Right lobe of liver (tissue), 6 donors: ENCODE measurements at places on chromosomes 2 and 18. TPM values are rescaled to one million over a fixed set of nuclear protein-coding genes. Genes with fewer than 3 reads are reported as not detected.

Gene GAL3ST2
- not detected for total RNA-seq

DNA sequence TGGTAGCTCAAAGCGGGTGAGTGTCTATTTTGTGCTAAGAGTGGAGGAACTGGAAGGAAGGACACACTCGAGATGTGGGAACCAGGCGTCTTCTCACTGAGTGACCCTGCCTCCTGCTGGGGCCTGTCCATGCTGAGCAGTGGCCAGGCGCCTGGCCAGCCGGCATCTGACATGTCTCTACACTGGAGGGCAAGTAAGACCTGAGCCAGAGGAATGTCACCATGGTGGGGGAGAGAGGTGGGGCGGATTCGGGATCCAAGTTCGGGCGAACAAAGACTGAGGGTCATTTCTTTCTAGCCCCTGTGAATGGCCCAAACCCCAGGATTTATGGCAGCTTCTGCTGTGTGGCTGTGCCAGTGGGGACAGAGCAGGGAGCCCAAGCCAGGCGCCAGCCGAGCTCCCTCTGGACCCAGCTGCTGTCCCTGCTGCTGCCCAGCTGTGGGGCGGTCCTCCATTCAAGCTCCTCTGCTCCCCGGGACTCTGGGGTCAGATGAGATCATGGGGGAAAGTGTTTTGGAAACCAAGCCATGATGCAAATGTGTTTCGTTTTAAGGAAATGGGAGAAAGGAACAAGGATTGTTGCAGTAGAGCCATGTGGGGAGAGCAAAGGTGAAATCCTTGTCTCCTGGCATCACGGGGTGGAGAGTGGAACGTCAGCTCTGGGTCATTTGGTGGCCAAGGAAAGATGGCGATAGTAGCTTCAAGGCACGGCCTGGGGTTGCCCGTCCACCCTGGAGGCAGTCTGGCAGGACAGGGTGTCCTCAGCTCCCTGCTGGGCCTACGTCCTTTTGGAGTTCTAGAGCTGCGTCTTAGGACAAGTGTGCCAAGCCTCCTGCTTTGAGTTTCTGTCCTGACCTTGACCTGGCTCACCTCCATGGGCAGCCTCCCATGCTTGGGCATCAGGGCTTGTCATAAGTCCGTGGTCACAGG, 8.1 kb downstream of the ACKR3 start:
- no peak overlapping the region for H3K4me3 ChIP-seq
- H3K27ac ChIP-seq, result no peak overlapping the region
- H3K4me1 ChIP-seq, result no peaks in the 10 kb centered on the region
- no peaks in the 10 kb centered on the region for H3K27me3 ChIP-seq
- H3K36me3 ChIP-seq, result peaks cover 12% of the 10 kb centered on the region

DNA sequence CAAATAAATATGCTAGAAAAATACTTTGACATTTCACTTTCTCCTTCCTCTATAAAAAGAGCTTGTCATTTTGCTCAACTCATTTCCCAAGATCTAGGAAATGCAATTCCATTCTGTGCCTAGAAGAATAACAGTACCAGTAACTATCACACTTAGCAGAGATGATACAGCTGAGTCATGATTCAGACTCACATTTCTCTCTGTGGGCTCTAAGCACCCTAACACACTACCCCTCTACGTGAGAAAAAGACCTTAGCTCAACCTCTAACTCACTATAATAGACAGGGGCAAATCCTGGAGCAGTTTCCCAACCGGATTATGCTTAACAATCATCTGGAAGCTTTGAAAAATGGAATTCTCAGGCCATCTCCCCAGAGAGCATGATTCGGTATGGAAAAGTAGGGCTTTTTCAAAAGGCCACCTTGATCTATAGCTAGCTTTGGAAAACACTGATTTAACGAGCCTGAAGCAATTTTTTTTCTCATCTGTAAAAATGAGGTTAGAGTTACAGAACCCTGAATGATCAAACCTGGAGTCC, 1312.3 kb upstream of the PIK3C3 start:
- no peaks in the 10 kb centered on the region for H3K4me1 ChIP-seq
- no peaks in the 10 kb centered on the region for H3K36me3 ChIP-seq
- no peaks in the 10 kb centered on the region for H3K27me3 ChIP-seq
- no peak overlapping the region for H3K4me3 ChIP-seq
- no peak for DNase-seq

DNA sequence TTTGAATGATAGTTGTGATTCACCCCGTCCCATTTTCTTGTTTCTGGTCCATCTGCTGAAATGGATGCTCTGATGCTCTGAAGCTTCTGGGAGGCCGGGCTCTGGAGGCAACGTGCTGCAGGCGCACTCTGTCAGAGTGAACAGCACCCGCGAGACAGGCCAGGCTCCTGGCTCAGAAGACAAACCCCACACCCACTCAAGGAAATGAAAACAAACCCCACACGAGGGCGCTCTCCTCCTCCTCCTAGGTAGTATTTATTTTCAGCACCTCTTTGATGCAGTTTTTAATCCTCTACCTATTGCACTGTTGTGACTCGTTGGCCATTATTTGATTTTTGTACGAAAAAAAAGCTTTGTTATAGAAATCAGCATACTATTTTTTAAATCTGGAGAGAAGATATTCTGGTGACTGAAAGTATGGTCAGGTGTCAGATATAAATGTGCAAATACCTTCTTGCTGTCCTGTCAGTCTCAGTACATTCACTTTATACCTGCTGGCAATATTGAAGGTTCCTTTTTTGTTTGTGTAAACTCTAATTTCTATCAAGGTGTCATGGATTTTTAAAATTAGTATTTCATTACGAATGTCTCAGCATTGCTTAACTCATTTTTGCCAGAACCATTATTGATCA, 10.3 kb upstream of the CHST10 start:
- H3K4me1 ChIP-seq, result no peaks in the 10 kb centered on the region
- no peak overlapping the region for H3K4me3 ChIP-seq
- H3K36me3 ChIP-seq, result no peaks in the 10 kb centered on the region

GRCh38 chr2:148560496-148560895, 84.1 kb upstream of the EPC2 start:
- H3K4me3 ChIP-seq, result no peak overlapping the region
- H3K27ac ChIP-seq, result no peak overlapping the region
- no peaks in the 10 kb centered on the region for H3K27me3 ChIP-seq
- no peaks in the 10 kb centered on the region for H3K4me1 ChIP-seq

Gene COA5
- total RNA-seq, result 14.1 TPM
